A172 (cell line): ENCODE measurements at places on chromosomes 13 and 19.

DNA sequence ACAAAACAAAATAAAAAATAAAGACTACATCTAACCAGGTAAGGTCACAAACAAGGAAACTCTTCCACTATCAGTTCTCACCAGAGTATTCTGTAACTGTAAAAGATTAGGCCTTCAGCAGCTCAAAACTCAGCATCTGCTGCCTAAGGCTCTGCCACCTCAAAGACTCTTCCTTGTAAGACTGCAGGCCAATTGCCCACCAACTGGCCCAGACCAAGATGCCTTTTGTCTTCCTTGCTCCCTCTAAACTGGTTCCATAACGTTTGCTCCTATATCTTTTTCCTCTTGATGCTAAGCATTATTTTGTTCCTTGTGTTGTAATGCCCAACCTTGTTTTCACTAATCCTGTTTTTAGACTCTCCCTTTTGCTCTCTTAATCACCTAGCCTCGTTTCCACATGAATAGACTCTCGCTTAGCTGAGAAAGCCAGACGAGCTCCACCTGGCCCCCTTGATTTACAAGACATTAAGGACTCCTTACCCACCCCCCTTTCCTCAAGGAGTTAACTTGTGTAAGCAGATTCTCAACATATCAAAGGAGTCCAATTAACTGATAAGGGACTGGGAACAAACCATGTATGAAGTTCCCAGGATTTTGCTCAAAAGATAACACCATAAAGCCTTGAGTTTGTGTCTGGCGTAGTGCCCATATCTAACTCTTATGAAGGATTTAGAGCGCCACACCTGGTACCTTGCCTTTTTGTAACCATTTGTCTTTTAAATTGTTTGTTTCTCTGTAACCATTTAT lies 1.5 kb downstream of the ZNF814 start:
- no peak for DNase-seq

DNA sequence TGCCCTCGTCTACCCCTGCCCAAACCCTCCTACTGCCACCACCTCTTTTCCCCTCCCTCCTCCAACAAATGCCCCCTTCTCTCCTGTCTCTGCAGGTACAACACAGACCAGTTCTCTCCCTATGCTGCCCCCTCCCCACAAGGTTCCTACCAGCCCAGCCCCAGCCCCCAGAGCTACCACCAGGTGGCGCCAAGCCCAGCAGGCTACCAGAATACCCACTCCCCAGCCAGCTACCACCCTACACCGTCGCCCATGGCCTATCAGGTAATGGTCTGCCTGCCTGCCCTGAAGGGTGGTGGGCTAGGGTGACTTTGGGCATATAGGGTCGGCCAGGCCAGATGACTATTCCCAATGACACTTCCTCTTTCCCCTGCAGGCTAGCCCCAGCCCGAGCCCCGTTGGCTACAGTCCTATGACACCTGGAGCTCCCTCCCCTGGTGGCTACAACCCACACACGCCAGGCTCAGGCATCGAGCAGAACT lies 6.5 kb upstream of the TIMM50 start:
- peak; percentile 31 for DNase-seq

GRCh38 chr19:18293642-18294466 lies 12.4 kb upstream of the JUND start:
- no peak for DNase-seq

- DNase-seq = no peak
Measured at GRCh38 chr19:51337141-51337860, 4.6 kb downstream of the VSIG10L start.

DNA sequence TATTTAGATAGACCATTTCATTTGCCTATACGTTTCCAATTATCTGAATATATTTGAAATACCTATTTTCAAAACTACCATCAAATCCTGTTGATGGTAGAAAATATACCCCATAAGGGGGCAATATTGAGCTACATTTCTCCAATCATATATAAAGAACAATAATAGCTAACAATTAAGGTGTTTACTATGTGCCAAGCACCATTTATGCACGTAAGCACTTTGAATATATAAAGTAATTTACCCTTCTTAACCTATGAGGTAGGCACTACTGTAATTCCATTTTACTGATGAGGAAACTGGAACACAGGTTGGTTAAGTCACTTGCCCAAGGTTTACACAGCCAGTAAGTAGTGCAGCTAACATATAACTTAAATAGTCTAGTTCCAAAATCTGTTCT lies 79.2 kb downstream of the UBL3 start:
- peak; percentile 16 for DNase-seq

DNA sequence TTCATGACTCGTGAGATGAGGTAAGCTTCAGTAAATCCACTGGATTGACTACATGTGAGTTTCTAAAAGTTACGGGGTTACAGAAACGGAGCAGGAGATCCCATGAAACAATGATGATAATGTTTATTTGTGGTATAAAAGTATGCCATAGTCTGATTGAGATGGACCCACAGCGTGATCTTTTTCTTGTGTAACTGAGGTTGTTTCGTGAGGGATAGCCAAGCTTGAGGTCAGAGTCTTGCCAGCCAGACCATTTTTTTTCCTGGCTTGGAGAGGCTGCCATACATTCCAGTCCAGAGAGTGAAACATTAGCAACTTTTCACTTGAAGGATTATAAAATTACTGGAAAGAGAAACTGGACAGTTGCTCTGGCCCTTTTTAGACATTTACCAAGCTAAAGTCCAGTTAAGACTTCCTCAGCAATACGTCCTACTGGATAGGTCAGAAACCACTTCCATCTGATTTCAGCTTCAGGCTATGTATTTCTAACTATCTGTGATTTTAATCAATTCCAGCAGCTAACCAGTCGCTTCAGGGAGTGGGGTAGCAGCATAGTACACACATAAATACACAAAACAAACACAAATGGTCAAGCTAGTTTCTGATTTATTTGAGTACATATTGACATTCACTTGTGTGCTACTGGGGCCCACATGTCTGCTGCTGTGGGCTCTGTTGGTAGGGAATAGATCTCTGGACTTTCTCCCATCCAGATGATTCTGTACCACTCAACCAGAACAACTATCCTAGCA lies 194.6 kb downstream of the POSTN start:
- no peak for DNase-seq

- peak; percentile 16 for DNase-seq
Measured at GRCh38 chr19:44539236-44539826, 9.9 kb upstream of the CEACAM20 start.

DNA sequence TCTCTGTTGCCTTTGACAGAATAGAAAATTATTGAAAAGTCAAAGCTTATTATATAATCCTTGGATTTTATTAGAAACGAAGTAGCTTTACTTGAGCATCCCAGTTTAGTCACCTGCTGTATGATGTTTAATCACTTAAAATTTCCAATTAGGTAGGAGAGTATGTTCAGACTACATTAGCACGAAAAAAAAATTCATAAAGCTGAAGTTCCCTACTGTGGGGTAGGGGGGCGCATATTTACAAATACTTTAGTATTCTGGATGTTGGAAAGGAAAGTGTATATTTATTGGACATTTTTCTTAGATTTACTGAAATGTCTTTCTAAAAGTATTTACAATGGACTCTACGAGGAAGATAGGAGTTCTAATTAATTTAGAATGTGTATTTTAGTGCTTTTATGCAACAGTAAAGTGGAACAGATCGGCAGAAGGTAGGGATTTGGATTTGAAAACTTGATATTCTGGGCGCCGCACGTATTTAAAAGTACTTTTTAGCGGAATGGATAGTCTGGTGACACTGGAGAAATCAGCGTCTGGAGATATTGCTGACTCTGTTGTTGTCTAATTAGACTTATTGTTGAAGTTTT lies 1.9 kb downstream of the CDK8 start:
- DNase-seq = no peak

DNA sequence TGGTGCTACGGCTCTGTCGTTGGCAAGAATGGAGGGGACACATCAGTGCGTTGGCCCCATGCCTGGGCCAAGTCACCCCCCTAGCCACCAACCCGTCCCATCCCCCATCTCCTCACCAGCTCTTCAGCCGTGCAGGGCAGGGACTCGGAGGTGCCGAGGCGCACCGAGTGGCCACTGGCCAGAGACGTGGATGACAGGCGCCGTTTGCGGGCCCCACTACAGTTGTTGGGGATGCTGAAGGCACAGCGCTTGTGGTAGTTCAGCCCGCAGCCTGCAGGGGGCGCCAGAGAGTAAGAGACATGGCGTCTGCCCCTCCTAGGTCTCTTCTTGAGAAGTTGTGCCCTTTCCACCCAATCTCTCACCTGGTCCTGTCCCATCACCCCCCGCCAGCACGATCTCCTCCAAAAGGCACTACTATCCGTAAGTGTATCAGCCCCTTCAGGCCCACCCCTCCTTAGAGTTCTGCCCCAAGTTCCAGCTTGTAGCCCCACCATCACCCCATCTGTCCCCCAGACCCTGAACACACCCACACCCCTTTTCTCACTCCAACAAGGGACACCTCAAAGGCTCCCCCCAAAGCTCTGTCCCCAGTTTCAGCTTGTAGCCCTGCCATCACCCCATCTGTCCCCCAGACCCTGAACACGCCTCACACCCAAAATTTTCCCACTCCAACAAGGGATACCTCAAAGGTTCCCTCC lies 12.4 kb downstream of the PRKD2 start:
- no peak for DNase-seq

DNA sequence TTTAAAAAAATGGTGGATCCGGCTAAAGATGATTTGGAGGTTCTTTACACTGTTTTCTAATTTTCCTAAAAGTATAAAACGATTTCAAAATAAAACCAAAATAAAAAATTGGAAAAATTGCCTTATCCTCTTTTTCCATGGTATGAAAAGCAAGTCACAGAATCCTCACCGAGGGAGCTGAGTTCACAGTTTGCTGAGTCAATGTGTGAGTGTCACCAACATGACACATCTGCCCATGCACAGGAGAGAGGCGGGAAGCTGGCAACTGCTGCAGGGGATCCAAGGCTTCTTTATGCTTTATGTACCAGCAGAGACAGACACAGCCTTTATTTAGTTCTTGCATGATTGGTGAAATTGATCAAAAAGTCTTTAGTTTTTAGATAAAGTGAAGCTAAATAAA lies 157.8 kb downstream of the TNFSF13B start:
- DNase-seq = no peak

DNA sequence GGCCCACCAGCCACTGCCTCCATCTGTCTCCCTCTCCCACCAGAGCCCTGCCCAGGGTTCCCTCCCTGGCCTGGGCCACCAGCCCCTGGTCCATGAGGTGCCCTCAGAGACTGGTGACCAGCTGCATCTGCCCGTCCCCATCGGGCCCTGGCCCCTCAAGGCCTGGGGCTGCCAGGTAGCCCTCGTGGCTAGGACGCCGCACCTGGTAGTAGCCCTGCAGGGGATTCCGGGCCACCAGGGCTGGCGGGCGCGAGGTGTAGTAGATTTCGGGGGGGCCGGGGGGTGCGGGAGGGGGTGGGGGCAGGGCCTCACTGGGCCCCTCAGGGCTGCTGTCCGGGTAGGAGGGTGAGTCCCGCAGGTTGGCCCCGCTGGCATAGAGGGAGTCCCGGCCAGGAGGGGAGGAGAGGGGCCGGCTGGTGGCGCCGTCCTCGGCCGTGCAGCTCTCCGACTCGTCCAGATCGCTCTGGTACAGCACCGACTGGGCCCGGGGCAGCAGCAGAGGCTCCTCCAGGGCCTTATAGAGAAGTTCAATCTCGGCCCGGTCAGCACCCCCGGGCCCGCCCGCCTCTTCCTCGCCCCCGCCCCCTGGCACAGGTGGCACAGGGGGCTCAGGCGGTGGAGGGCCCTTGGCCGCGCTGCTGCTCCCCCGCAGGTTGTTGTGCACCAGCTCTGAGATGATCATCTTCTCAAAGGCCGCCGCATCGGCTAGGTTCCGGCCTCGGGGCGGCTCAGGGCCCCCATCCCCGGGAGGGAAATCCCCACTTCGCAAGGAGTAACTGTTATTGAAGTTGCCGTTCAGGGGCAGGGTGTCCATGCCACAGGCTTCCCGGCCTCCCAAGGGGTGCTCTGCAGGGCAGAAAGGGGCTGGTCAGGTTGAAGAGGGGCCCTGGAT lies 14.6 kb upstream of the ASF1B start:
- no peak for DNase-seq

DNA sequence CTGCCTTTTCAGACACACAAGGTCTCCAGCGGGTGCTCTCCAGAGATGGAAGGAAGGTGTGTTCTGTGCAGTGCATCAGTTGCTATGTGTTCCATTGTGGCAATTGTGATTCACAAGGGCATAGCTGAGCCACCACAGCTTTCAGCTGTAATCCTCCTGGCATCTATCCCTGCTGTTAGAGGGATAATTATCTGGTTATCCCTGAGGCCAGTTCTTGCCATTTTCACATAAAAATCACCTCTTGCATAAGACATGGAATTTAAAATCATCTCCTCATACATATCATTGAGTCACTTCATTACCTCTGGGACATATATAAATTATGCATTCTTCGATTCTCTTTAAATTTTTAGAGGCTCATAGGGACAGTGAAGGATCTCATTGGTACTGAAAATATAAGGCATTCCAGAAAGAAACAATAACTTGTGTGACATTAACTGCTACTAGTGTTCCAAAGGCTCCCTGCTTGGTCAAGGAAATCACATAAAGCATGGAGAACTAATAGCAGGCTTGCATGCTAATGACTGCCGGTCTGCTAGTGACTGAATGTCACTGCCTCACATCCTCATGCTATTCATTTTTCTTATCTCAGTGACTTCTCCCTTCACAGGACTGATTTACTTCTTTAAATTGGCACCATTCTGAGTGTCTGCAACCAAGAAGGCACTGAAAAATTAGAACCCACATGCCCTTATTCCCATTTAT lies 214.0 kb downstream of the ENOX1 start:
- DNase-seq = peak; percentile 35

DNA sequence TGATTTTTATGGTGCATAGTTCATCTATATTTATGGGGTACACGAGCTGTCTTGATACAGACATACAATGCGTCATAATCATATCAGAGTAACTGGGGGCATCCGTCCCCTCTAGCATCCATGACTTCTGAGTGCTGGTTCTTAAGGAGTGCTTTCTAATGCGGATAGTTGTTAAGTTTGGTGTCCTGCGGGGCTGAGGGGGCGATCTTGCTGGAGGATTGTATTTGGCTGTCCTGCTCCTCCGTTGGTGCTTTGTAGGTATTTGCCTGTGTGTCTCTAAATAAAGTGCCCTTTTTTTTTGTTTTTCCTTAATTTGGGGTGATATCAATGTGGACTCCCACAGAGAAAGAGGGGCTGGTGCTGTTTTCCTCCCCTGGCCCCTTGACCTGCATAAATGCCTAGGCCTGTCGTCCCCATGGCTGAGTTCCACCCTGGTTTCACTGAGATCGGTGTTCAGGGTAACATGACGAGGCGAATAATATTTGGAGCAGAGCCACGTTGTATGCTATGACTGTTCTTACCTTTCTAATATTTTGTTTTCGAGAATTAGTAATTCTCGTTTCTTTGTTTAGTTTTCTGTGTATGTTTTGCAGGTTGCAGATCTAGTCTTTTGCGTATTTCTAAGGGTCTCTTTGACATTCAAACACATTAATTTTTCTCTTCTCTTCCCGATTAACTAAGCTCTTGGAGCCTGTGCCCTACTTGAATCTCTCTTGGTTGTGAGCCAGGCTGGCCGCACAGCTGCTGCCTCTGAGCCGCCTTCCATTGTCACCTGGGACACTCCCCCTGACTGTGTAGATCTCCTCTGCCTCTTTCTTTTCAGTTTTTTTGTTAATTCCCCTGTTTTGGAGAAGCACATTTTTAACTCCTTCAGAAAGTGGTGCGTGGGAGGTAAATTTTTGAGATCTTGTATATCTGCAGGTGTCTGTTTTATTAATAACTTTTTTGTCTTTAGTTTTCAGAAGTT lies 100.3 kb downstream of the ARHGEF7 start:
- DNase-seq = no peak
